Islet precursor cell (in vitro differentiated cells): ENCODE measurements at places on chromosomes 13 and 19.

DNA sequence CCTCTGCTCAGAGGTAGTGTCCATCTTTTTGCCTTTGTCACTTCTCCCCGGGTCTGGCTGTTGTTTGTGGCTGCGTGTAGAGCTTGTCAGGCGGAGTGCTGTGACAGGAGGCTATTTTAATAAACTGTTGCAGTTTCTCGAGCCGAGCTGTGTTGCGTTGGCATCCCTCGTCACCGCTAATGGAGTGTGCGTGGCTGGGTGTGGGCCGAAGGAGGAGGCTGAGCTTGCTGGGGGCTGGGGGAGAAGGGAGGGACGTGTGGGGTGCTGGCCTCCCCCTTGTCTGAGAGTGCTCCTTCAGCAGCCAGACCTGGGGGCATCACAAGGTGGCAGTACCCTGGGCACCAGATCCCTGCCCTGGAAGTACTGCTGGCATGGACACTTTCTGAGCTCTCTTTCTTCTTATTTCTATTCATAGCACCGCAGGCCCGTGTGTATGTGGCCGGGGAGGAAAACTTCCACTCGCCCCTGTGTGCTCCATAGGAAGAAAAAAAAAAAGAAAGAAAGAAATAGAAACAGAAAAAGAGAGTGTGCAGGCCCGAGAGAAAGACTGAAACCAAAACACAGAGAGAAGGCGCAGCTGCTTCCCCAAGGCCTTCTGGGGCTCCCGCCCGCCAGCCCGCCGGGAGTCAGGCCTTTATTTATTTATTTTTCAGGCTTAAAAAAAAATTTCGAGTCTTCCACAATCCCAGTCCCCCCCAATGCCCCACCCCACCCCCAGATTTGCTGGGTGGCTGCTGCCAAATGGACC, 27.0 kb downstream of the NFIX start:
- DNase-seq = no peak

DNA sequence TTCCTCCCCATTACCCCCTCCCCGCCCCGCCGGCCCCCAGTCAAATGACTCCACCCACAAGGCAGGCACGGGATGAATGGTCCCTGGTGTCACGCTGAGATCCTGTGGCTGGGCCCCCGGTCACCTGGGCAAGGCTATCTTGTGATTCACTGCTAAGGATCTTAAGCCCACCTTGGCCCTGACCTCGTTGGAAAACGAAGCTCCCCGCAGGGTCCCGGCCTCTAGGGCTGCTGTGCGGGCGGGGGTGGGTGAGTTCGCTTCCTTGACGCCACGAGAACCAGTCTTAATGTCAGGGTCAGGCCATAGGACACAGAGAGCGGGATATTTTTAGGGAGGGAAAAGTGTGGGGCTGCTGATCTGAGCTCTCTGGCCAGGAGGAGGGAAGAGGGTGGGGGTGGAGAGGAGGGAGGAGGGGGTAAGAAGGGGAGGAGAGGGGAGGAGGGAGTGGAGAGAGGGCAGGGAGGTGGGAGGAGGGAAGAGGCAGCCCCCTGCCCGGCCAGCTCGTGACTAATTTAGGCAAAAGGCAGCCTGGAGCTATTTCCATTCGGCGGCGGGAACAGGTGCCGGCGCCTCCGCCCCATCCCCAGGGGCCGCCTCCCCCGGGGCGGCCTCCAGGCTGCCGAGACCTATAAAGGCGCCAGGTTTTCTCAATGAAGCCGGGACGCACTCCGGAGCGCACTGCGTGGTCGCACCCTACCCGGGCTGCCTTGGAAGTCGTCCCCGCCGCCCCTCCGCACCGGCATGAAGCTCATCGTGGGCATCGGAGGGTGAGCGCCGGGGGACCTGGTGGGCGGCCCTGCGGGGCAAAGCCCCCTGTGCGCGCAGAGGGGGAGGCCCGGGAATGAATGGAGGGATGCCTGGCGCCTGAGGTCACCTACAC, at the start of gene NMRK2:
Gene NMRK2, plus strand, starts transcription at position 139 of the 880 bp plus-strand sequence. Its CDS starts 603 bp downstream, at position 742.
- DNase-seq = peak; percentile 91

GRCh38 chr13:29858667-29859066, 8.2 kb upstream of the UBL3 start:
- no peak for DNase-seq

GRCh38 chr13:22198001-22198400, 527.1 kb downstream of the FGF9 start:
- no peak for DNase-seq

DNA sequence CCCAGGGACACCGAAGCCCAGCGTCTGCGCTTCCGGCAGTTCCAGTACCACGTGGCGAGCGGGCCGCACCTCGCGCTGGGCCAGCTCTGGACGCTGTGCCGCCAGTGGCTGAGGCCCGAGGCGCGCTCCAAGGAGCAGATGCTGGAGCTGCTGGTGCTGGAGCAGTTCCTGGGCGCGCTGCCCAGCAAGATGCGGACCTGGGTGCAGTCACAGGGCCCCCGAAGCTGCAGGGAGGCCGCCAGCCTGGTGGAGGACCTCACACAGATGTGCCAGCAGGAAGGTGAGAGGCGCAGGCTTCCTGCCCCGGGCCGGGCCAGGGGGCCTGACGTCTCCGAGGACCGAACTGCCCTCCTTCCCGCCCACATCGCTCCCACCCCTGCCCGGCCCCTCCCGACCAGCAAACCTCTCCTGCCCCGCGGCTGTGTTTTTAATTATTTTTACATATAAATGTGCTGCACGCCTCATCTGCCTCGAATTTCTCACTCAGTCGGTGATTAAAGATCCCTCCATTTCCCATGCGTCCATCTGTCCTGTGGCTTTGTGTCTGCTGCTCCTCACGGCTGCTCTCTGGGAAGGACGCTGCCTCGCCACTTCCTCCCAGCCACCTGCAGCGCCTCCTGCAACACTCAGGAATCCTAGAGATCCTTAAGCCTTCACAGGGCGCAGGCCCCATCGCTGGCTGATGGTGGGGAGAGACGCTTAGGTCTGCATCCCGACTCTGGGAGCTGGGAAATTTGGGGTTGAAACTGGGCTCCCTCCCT, 4.3 kb downstream of the ZSCAN1 start:
- DNase-seq = no peak

GRCh38 chr19:18107235-18107634, 9.7 kb downstream of the MAST3 start:
- DNase-seq = no peak

GRCh38 chr13:31198519-31198918, 1.3 kb upstream of the B3GLCT start:
- DNase-seq = no peak
